Gastroesophageal sphincter (tissue), 4 donors: ENCODE measurements at places on chromosomes 1 and 21. TPM values are rescaled to one million over a fixed set of nuclear protein-coding genes. Genes with fewer than 3 reads are reported as not detected.

The TRAPPC3 gene
- total RNA-seq = 102 TPM

GRCh38 chr21:31786164-31786920 is 54.4 kb upstream of the SCAF4 start:
- ATAC-seq = no peak

The SYPL2 gene
- total RNA-seq = 4.4 TPM

GRCh38 chr1:941015-941587 is 17.4 kb downstream of the SAMD11 start:
- ATAC-seq = no peak

The SPRR2F gene
- 7.7 TPM for total RNA-seq

GRCh38 chr1:231952154-231952553 is 325.6 kb downstream of the DISC1 start:
- no peak for ATAC-seq

GRCh38 chr1:165884009-165884689 is 56.7 kb downstream of the UCK2 start:
- ATAC-seq = no peak

DNA sequence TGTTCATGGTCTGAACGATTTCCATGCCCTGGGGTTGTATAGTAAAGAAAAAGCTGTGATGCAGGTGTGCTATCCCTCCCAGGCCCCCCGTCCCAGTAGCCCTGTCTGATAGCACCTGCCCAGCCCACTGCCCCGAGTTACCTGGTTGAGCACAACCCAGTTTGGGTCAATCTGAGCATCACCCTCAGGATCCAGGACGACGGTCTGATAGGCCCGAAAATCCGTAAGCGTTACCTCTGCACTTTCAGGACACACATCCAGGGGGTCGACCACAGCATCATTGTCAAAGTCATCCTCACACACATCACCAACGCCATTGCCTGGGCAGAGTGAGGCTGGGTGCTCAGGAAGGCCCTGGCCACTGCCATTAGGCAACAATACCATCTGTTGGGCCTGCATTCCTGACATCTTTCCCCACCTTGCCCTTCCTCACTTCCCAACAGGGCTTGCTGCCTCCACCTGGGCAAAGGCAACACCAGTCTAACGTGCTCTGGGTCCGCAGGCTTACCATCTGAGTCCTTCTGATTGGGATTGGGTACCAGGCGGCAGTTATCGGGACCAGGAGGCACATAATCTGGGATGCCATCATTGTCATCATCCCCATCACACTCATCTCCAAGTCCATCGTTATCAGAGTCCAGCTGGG is 9.7 kb downstream of the THBS3 start:
- ATAC-seq = no peak

DNA sequence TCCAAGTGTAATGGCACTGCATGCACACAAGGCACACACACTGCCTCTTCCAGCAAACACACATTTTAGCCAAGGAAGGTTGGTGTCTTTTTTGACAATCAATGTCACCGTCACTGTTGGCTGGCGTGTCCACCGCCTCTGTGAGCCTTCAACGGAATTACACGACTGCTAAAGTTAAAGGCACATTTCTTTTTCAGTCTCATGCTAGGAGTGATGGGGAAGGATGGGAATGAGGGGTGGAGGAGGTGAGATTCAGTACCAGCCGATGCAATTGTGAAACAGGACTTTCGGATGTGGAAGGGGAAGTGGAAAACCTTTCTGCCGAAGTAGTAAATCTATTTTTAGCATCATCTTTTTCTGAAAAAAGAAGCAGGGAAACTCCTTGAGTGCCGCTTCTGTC is 1.4 kb downstream of the ELAVL4 start:
- no peak for ATAC-seq

GRCh38 chr1:14517841-14518180 is 80.7 kb upstream of the KAZN start:
- no peak for ATAC-seq

The MYOCOS gene
- not detected for total RNA-seq

DNA sequence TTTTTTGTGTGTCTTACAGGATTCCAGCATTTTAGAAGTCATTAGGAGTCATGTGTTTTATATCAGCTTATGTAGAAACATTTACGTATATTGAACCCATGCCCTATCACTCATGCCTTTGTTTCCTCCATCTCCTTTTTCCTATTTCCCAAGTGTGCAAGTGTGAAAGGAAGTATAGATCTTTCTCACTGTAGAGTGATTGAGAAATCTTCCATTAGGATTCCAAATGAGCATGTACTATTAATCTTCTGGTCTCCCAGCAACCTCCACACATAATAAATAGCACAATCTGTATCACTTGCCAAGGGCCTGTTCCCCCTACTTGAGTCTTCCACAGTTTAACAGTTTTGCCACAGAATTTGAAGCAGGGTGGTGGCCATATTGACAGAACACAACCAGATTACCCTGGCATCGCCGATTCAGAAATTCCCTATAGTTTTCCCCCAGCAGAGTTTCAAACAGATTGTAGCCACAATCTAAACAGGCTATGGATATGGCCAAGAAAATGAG is 1052.8 kb downstream of the TTLL7 start:
- no peak for ATAC-seq

The TPTE gene
- total RNA-seq = not detected

The CNST gene
- 61.2 TPM for total RNA-seq

The CFHR2 gene
- total RNA-seq = not detected

- no peak for ATAC-seq
These were observed 56.4 kb upstream of the SAMSN1 start for GRCh38 chr21:14602382-14602958.

DNA sequence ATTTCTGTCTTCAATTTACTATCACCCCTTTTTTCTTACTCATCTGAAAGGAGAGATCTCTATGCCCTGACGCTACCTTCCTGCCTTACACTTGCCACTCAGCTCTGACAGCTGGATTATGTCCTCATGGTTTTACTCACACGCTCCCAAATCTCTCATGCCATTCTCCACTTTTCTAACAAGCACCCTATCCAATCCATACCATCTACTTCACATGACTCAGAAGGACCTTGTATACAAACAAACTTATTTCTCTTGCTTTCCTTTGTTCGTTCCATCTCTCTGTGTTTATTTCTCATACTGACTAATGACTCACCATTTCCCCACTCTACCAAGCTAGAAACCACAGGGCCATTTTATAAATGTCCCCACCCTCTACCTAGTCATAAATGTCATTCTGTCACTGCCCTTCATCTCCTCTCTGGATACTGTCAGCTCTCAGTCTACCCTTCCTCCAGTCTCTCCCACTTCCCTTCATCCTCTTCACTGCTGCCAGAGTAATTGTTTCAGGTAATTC is 87.3 kb downstream of the USP24 start:
- no peak for ATAC-seq

- no peak for ATAC-seq
These were observed 64.1 kb upstream of the ATP1B1 start for GRCh38 chr1:169042377-169042776.

- no peak for ATAC-seq
These were observed 99.1 kb upstream of the DISP3 start for GRCh38 chr1:11379851-11380250.
